ENCODE measurements at places on chromosomes 5 and 9. TPM values are rescaled to one million over a fixed set of nuclear protein-coding genes. Genes with fewer than 3 reads are reported as not detected.

DNA sequence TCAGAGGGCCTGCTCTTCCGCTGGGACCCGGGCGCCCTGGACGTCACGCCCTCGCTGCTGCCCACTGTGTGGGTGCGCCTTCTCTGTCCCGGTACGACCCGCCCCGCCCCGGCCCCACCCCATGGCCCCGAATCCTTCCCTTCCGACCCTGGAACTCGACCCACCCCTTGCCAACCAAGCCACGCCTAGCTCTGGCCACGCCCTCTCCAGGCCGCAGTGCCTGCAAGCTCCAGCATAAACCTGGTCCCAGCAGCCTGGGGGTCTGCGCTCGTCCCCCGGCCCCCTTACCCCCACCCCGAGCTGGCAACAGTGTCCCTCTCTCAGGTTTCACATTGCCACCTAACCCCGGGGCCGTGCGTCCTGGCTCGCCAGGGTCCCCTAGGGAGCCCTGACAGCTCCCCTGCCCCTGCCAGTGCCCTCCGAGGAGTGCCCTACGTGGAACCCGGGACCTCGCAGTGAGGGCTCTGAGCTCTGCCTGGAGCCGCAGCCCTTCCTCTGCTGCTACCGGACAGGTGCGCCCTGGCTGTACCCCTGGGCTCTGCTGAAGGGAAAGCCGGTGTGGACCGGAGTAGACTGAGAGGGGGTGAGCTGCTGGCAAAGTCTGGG lies 3.4 kb downstream of the ADGRD2 start:
- no peak for DNase-seq

DNA sequence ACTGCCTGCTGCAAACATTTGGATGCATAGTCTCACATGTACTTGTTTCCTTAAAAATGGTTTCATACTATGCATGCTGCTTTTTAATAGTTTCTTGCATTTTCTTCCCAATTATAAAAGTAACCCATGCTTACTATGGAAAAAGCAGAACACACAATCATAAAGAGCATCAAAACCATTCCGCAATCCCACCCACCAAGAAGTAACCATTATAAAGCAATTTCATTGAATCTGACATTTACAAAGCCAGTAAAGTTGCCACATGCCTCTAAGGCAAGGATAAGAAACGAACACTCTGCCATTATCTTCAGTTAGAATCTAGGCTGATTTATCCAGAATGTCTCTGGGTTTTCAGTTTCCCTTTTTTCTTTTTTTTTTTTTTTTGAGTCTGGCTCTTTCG lies 92.7 kb upstream of the OSMR start:
- no peak for DNase-seq

- DNase-seq, result no peak
Observed at GRCh38 chr5:142411656-142412425, 87.0 kb upstream of the SPRY4 start.

DNA sequence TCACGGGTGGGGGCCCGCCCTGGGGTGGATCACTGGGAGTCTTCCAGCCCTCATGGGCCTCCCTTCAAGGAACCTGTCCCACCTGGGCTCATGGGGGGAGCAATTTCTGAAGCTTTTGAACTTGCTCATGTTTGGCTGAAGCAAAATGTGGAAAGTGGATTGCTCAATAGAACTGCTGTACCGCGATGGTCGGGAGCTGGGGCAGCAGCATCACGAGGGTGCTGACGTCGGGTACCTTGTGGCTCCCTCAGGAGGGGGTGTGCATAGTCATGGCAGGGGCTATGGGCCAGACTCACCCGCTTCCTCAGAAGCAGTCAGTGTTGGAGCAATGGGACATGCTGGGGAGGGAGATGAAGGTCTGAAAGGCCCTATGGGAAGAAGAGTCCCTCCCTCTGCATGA lies 57.9 kb downstream of the PRRT1B start:
- no peak for DNase-seq

- DNase-seq, result peak; percentile 72
Observed at GRCh38 chr9:130426883-130427282, 17.9 kb upstream of the ASS1 start.

DNA sequence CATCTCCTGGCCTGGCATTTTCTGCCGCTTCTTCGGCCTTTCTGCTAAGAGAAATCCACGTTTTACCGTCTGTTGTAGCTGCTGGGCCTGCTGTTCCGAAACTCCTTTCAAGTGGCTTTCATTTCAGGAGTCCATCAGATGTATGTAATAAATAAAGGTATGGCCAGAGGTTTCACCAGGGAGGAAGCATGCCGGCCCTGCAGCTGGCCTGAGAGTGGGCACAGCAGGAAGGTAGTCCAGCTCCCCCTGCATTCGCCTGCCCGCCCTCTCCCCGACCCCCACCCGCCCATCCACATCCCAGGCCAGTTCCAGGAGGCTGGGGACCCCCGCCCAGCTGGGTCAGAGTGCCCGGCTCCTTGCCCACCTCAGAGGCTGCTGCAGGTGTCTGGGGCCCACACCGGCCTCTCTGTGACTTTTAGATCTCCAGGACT lies 46.4 kb upstream of the EXOC3 start:
- DNase-seq, result no peak

- no peak for DNase-seq
Observed at GRCh38 chr5:123455640-123456039, 32.4 kb upstream of the CEP120 start.

DNA sequence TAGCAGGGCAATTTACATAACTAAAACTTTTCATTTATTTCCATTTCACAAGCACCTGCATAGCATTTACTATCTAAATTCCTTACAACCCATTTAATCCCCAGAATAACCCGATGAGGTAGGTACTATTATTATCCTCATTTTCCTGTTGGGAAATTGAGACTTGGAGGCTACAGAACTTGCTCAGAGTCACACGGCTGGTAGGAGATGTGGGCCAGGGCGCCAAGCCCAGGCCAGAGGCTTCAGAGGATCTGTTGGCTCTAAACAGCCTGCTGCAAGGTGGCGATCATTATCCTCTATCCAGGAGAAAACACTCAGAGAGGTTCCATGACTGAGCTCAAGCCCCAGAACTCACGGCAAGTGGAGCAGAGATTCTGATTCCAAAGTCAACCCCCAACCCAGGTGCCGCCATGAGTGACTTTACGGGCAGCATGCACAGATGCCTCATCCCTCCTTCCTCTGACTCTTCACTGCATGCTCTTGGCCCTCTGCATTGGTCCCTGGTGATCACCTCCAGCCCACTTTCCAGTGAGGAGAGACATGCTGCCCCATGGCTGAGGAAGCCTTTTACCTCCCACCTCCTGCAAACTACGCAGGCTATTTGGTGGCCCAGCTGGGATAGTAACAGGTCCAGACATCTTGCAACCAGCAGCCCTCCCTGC lies 168.4 kb upstream of the FSTL4 start:
- no peak for DNase-seq

GRCh38 chr5:77390795-77391194 lies 101.3 kb downstream of the WDR41 start:
- DNase-seq, result no peak

DNA sequence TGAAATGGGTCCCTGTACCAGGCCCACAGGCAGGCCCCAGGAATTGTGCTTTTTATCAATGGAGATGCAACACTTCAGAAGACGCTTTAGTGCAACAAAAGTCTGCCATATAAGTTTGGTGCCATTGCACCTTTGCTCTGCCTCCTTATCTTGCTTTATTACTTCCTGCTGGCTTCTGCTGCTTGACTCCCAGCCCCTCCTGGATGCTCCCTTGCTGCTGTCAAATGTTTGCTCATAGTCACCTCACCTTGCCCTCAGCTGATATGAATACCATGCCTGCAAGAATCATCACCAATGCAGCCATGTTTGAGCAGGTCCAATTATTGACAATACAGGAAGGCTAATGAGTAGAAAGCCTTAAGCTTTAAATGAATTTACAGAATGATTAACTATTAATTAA lies 25.4 kb downstream of the MEGF10 start:
- DNase-seq, result no peak

DNA sequence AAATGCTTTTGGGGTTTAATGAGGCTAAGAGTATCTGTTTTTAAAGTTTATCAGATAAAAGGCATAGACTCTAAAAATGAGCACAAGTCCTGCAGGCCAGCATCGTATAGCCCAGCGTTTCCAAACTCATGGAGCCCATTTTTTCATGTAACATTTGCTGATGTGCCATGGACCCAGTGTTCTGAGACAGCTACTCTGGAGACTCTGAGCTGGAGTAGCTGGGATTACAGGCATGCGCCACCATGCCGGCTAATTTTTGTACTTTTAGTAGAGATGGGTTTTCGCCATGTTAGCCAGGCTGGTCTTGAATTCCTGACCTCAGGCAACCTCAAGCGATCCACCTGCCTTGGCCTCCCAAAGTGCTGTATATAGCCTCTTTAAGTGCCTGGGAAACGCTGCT lies 15.8 kb downstream of the GLRX start:
- DNase-seq, result no peak

GRCh38 chr5:1656271-1656975 lies 132.7 kb upstream of the LPCAT1 start:
- DNase-seq, result no peak

DNA sequence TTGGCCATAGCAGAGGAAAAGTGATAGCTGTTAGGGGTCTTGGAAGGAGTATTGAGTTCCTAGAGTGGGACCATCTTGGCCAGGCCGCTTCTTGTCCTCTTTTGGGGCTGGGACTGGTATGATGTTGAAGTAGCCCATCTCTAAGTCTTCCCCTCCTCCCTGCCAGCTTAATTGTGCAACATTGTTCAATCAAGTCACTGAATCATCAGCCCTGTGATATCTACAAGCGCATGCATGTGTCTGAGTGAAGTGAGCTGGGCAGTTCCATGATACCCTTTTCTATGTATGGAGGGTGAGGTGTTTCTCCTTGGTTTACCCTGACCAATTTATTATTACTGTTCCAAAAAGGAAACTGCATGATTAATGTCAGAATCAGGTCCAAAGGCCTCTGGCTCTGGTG lies 112.2 kb downstream of the C9orf152 start:
- DNase-seq, result peak; percentile 62

DNA sequence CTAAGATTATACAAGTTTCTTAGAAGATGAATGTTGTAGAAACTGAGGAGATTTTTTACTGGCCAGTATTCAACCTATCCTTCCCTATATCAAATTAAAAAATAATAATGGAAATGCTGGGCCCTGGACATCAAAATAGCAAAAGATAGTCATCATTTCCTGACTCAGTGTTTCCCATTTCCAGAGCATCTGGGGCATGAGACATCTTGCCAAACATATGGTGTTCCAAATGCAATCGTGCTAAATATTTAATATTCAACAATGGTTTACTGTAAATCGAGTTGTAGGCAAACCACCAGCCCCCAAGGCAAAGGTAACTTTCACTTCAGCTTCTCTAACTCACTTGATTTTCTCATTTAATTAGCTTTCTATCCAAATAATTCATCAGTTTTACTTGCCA lies 152.9 kb downstream of the FRMD3 start:
- DNase-seq, result no peak

DNA sequence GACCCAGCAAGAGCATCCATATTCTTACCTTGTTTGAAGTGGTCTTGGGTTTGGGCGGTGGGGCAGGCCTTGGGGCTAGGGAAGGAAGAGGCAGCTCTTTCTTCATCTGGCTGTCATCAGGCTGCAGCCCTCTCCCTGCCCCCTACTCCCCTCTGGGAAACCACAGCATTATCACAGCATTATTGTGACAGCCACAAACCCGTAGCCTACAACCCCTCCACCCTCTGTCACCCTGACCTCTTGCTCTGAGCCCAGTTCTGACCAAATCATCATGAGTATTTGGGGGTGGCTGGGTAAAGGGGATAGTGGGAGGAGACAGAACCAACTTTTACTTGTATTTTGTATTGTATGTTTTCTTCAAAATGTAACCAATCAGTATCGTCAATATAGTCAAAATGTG lies 94.3 kb upstream of the ARRDC3 start:
- DNase-seq, result no peak

- no peak for DNase-seq
Observed at GRCh38 chr5:154999865-155000264, 13.7 kb upstream of the KIF4B start.

DNA sequence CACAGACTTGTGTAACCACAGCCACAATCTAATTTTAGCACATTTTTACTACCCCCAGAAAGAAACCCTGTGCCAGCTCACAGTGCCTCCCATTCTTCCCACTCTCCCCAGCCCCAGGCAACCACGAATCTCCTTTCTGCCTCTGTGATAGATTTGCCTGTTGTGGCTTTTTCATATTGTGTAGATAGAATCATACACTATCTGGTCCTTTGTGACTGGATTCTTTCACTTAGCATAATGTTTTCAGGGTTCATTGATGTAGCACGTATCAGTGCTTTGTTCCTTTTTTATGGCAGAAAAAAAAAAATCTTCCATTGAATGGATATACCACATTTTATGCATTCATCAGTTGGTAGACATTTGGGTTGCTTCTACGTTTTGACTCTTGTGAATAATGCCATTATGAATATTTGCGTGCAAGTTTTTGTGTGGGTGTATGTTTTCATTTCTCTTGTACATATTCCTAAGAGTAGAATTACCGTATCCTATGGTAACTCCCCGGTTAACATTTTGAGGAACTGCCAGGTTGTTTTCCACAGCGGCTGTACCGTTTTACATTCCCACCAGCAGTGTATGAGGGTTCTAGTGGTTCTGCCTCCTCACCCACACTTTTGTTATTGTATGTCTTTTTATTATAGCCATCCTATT lies 64.5 kb downstream of the RCL1 start:
- no peak for DNase-seq

GRCh38 chr5:151825445-151825844 lies 53.7 kb downstream of the G3BP1 start:
- DNase-seq, result peak; percentile 39

DNA sequence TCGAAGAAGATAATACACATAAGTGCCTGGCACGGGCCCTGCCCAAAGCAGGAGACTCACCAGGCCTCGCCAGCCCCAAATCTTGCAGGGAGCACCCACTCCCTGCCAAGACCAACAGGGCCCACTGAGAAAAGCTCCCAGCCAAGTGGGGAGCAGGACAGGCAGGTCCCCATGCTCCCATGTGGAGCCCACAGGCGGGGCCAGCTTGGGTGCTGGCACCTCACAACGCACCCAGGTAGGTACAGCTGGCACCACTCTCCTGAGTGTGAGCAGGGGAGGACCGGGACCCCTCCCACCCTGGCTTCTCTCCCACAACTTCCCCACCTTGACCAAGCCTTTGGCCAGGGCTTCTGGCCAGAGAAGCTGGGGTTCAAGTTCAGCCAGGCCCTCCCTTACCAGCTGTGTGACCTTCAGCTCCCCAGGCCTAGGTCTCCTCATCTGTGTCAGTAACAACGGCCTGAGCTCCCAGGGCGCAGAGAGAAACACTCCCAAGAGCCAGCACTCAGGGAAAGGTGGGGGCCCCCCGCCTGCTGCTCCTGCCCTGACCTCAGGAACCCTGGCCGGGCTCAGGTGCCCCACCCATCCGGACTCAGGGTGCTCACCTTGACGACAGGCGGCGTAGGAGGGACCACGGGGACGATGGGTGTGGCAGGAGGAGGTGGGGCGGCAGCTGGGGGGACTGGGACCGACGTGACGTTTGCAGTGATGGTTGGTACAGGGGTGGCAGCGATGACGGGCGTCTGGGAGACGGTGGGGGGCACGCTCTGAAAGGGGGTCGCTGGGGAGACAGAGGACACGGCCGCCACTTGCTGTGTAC lies 17.8 kb downstream of the BRD3 start:
- no peak for DNase-seq

GRCh38 chr9:136961279-136962065 lies 9.4 kb downstream of the LCN12 start:
- DNase-seq, result no peak

Gene SARDH
- polyA plus RNA-seq, result 0.07 TPM

Gene LCN15
- not detected for polyA plus RNA-seq

Gene LVRN
- 0.01 TPM for polyA plus RNA-seq

Gene OGN
- not detected for polyA plus RNA-seq

Gene MARCOL
- not detected for polyA plus RNA-seq

Gene POLK
- polyA plus RNA-seq, result 2.9 TPM

Gene NUTM2G
- polyA plus RNA-seq, result not detected

All from foreskin keratinocyte (primary cell).